ENCODE measurements at places on chromosomes 3 and 15.

DNA sequence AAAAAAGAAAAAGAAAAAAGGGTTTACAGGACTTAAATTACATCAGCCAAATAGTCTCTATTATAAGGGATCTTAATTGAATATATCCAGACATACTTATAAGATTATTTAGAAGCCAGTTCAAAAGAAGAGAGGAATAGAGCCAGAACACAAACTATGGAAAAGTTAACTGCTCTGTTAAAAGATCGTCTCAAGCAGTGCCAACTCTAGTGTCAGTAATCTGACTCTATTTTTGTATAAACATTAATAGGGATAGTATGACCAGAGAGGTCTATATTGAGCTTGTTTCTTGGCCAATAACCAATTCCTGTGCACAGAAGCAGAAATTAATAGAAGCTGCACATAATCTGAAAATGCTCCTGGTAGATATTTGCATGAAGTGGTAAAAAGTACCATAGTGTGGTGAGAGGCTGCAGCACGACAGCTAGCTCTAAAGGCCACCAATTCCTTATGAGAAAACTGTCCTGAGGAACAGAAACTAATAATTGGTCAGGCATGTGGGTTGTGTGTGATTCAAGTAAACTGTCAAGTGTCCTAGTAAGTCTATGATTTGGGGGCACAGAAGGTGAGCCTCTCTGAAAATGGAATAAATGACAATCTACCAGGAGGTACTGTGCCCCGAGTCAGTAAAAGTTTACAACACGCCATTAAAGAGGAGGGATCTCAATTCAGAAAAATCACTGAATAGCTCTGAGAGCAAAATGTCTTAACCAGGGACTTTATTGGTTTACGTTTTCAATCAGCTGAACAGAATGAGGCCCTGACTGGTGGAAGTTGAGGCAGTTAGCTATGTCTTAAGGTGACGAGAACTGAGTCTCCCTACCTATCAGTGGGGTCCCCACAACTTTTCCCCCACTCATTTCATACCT lies 51.5 kb upstream of the NANOGP8 start:
- H3K27me3 ChIP-seq = no peaks in the 10 kb centered on the region
- H3K36me3 ChIP-seq = no peaks in the 10 kb centered on the region
- no peak overlapping the region for H3K27ac ChIP-seq
- H3K4me1 ChIP-seq = no peaks in the 10 kb centered on the region
- no peak for DNase-seq
- H3K4me3 ChIP-seq = no peak overlapping the region

GRCh38 chr15:40463886-40464545 lies 6.8 kb upstream of the CHST14 start:
- no peaks in the 10 kb centered on the region for H3K36me3 ChIP-seq
- DNase-seq = peak; percentile 40
- H3K4me1 ChIP-seq = no peaks in the 10 kb centered on the region
- H3K27me3 ChIP-seq = no peaks in the 10 kb centered on the region
- H3K27ac ChIP-seq = no peak overlapping the region

- no peaks in the 10 kb centered on the region for H3K4me1 ChIP-seq
- no peak for DNase-seq
- no peak overlapping the region for H3K4me3 ChIP-seq
- H3K27me3 ChIP-seq = no peaks in the 10 kb centered on the region
Measured at GRCh38 chr3:112804021-112804420, 42.6 kb downstream of the CD200R1L start.

DNA sequence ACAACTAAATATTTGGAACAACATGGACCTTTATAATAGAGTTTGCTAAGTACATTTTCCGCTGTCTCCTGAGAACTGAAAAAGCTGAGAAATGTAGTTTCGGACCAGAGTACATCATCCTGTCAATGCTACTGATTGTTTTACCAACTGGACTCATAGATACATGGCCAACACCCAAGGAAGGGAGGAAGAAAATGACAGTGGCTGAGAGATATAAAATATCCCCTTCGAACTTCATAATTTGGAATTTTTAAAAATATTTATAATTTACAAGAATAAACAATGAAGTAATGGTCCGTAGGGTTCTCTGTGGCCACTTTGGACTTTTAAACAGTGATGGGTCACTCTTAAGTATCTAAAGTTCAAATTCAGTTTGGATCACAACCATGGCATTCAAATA lies 1042.7 kb downstream of the MCTP2 start:
- no peaks in the 10 kb centered on the region for H3K36me3 ChIP-seq
- H3K4me3 ChIP-seq = no peak overlapping the region
- H3K27me3 ChIP-seq = no peaks in the 10 kb centered on the region
- no peak overlapping the region for H3K27ac ChIP-seq
- H3K4me1 ChIP-seq = peaks cover 2% of the 10 kb centered on the region

DNA sequence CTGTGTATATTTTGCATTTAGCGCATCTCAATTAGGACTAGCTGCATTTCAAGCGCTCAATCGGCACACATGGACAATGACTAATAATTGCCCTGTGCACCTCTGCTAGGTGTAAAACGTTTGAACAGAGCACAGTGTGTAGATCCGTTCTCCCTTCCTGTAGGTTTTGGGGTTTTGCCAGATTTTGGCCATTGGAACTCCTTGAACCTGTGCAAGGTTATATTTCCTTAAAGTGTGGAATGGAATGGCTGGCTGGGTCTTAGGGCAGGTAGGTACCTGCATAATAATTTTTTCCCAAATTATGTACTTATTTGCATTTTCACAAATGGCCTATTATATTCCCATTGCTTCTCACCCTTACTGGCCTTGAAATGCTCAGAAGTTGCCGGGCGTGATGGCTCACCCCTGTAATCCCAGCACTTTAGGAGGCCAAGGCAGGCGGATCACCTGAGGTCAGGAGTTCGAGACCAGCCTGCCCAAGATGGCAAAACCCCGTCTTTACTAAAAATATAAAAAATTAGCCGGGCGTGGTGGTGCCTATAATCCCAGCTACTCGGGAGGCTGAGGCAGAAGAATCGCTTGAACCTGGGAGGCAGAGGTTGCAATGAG lies 777 bp downstream of the RNU5B-1 start:
- H3K36me3 ChIP-seq = no peaks in the 10 kb centered on the region
- peak; percentile 45 for DNase-seq
- no peaks in the 10 kb centered on the region for H3K4me1 ChIP-seq
- no peaks in the 10 kb centered on the region for H3K27me3 ChIP-seq

- peaks cover 24% of the 10 kb centered on the region for H3K4me1 ChIP-seq
- H3K27ac ChIP-seq = peak overlapping the region; percentile 83
- no peak for DNase-seq
- H3K27me3 ChIP-seq = no peaks in the 10 kb centered on the region
- no peak overlapping the region for H3K4me3 ChIP-seq
Measured at GRCh38 chr15:98858610-98859023, 149.0 kb downstream of the PGPEP1L start.

DNA sequence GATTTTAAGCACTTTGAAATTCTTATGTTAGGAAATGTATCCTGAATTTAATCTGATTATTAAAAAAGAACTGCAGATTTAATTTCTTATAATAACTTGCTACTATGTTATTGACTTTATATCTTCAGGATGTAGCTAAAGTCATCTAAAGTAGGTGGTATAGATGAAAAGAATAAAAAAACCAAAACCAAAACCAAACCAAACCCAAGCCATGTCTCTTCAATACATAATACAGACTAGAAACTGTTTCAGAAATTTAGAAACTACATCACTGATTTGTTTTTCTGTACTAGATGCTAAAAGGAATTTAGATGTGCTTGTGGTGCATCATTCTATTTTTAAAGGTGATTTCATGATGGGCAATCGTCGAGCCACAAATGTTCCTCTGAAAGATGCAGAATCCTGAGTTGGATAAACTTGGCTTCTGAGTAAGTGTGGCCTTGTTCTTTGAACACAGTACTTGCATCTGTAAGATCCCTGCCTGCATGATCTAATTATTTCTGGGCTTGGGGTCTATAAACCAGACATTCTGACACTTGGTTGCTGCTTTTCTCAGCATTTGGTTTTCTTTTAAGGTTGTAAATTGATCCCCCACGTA lies 287.1 kb upstream of the SUCLG2 start:
- no peak overlapping the region for H3K4me3 ChIP-seq
- no peak for DNase-seq
- no peaks in the 10 kb centered on the region for H3K36me3 ChIP-seq
- H3K27me3 ChIP-seq = no peaks in the 10 kb centered on the region

DNA sequence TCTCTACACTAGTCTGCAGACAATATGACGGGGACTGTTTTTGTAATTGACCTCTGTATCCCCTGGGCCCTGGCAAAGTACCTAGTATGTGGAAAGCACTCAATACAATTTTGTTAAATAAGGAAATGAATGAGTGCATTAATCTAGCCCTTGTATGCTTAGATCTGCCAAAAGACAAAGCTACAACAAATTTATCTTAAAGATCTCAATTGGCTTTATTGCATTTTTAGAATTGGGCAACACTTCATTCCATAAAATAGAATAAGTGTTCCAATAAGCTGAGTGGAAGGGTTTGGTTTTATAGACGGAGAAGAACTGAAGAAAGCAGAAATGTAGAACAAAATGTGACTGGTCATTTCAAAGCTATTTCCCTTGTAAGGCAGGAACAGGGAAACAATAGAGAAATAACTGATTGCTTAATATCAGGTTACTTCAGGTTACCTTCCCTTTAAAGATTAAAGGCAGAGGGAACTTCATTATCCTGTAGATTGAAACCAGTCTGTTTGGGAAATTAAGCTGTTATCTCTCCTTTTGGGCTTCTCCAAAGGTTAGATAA lies 108.3 kb upstream of the MME start:
- H3K4me3 ChIP-seq = no peak overlapping the region
- no peaks in the 10 kb centered on the region for H3K36me3 ChIP-seq
- DNase-seq = no peak
- H3K27me3 ChIP-seq = no peaks in the 10 kb centered on the region
- H3K4me1 ChIP-seq = no peaks in the 10 kb centered on the region
- no peak overlapping the region for H3K27ac ChIP-seq

DNA sequence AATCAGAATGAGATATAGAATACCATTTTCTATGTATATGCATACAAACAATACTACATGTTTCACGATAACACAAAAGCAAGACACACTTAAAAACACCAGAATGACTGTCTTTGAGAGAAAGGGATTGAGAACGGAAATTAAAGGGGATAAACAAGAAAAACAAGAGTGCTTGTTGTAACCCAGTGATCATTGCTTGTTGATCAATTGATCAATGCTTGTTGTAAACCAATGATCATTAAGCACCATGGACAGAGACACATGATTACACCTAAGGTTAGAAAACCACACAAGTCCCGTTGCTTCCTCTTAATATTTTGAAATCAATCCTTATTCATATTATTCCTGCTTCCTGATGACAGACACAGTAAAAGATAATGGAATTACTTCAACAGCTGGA lies 1.1 kb upstream of the OR4F15 start:
- H3K36me3 ChIP-seq = no peaks in the 10 kb centered on the region
- H3K4me3 ChIP-seq = no peak overlapping the region
- DNase-seq = no peak
- no peaks in the 10 kb centered on the region for H3K27me3 ChIP-seq
- H3K27ac ChIP-seq = no peak overlapping the region

DNA sequence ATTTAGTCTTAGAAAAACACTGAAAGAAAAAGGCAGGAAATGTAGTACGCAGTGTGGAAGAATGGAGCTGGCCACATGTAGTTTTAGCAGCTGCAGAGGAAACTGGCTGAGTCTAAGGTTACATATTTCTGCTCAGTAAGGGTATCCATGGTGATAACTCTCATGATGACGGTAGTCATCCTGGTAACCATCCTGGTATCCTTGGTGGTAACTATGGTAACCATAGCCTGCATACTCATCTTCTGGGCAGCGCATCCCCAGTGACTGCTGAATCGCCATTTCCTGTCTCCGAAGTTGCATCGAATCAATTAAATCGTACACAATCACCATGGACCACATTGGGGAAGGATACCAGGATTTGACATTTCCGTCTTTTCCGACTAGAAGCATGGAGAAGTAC lies 35.7 kb downstream of the CCDC80 start:
- no peaks in the 10 kb centered on the region for H3K27me3 ChIP-seq
- H3K4me1 ChIP-seq = no peaks in the 10 kb centered on the region
- no peak overlapping the region for H3K4me3 ChIP-seq
- no peaks in the 10 kb centered on the region for H3K36me3 ChIP-seq
- H3K27ac ChIP-seq = no peak overlapping the region

- H3K4me3 ChIP-seq = no peak overlapping the region
- H3K4me1 ChIP-seq = no peaks in the 10 kb centered on the region
- H3K27me3 ChIP-seq = no peaks in the 10 kb centered on the region
- DNase-seq = no peak
- H3K36me3 ChIP-seq = no peaks in the 10 kb centered on the region
Measured at GRCh38 chr3:30750967-30751366, 143.5 kb downstream of the GADL1 start.

GRCh38 chr15:100372739-100373119 lies 31.0 kb upstream of the ADAMTS17 start:
- H3K27me3 ChIP-seq = no peaks in the 10 kb centered on the region
- H3K36me3 ChIP-seq = no peaks in the 10 kb centered on the region
- H3K4me1 ChIP-seq = no peaks in the 10 kb centered on the region
- H3K27ac ChIP-seq = no peak overlapping the region

DNA sequence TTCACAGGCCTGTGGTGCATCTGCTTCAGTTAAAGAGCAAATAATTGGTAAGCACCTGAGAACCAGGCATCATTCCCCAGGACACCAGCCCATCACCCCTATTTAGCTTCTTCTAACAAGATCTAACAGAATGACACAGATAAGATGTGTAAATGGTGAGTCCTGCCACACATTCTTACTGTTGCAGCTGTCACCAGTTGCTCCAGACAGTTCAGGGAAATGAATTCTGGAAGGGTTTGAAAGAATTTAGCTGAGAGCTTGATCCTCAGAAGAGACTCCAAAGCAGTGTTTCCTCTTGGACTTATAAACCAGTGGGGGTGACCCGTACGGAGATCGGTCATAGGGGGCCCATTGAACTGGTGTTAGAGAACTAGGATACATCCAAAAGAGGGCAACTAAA lies 238.0 kb downstream of the MEX3B start:
- H3K27me3 ChIP-seq = no peaks in the 10 kb centered on the region
- no peaks in the 10 kb centered on the region for H3K36me3 ChIP-seq
- H3K4me3 ChIP-seq = no peak overlapping the region
- H3K4me1 ChIP-seq = no peaks in the 10 kb centered on the region

DNA sequence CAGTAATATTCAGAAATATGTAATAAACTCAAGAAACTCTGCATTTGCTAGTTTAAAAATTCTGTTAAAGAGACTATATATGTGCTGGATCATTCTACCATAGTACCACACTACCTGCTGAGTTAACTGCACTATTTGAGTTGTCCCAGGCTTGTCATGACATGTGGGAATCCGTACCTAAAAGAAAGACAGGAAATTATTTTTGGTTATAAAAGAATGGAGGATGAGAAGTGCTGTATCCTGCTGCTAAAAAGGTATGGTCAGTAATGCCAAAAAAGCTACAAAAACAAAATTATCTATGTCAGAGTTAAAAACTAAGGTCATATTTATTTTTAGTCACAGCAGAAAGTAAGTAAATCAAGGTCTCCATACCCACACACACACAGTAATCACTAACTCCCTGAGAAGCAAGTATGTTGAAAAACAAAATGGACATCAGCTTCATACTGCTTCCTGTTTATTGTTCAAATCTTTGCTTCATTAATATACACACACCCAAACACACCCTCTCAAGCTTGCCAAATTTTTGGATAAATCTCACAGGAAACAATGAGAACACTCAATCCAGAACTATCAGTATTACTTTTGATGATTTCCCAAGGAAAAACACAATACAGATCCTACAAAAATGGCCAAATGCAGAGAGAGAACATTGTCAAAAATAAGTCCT lies 33.7 kb downstream of the DENND6A start:
- H3K36me3 ChIP-seq = peaks cover 3% of the 10 kb centered on the region
- no peaks in the 10 kb centered on the region for H3K27me3 ChIP-seq
- H3K4me3 ChIP-seq = no peak overlapping the region
- no peak overlapping the region for H3K27ac ChIP-seq
- no peaks in the 10 kb centered on the region for H3K4me1 ChIP-seq

GRCh38 chr3:187019542-187020072 lies 89.3 kb downstream of the ST6GAL1 start:
- H3K4me3 ChIP-seq = no peak overlapping the region
- no peaks in the 10 kb centered on the region for H3K27me3 ChIP-seq

Measured in aorta (tissue), 5 donors.